Activated CD8-positive, alpha-beta memory T cell treated with anti-CD3 and anti-CD28 coated beads for 24 hours (primary cell): ENCODE measurements at places on chromosomes 1 and 21.

GRCh38 chr1:209168204-209168603 is 415.3 kb upstream of the CAMK1G start:
- no peak for DNase-seq

DNA sequence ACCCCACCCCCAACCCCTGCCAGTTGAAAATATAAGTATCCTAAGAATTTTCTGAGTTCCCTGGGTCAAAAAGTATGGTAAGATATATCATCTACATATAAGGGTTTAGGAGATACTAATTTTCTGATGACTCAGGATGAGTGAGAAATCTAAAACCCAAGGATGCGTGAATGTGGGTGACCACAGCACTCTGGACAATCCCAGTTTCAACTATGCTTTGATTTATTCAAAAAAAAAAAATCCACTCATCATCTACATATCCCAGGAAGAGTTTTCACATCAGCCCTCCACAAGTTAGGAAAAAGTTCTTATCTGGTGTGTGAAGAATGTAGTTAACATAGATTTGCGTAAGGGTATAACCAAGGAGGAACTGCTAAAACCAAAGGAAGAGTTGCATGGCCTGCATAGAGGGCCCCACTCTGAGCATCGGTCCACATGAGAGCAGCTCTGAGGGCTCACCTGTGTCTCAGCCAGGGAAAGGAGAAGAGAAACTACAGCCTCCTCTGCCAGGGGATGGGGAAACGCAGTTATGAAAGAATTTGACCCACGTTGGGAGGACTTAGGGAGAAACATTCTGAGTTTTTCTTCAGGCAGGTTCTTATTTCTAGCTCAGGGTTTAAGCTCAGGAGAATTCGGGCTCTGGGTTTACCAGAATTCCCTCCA is 18.8 kb downstream of the LAMB3 start:
- DNase-seq, result no peak

DNA sequence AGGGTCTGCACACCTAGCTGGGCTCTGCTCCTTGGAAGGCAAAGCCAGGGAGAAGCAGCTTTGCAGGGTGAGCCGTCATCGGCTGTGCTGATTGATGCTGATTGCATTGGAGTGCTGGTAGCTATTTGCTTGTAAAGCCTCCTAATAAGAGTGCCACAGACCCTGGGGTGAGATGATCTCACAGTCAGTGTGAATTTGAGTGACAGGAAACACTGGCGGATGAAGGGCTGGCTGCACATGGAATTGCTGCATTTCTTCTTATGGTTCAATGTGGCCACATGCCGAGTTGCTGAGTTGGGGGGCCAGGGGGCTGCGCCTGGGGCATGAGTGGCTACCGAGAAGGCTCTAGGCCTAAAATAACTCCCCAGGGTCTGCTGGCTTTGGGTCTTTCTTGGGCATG is 138.2 kb upstream of the CACNA1E start:
- DNase-seq, result peak; percentile 33

DNA sequence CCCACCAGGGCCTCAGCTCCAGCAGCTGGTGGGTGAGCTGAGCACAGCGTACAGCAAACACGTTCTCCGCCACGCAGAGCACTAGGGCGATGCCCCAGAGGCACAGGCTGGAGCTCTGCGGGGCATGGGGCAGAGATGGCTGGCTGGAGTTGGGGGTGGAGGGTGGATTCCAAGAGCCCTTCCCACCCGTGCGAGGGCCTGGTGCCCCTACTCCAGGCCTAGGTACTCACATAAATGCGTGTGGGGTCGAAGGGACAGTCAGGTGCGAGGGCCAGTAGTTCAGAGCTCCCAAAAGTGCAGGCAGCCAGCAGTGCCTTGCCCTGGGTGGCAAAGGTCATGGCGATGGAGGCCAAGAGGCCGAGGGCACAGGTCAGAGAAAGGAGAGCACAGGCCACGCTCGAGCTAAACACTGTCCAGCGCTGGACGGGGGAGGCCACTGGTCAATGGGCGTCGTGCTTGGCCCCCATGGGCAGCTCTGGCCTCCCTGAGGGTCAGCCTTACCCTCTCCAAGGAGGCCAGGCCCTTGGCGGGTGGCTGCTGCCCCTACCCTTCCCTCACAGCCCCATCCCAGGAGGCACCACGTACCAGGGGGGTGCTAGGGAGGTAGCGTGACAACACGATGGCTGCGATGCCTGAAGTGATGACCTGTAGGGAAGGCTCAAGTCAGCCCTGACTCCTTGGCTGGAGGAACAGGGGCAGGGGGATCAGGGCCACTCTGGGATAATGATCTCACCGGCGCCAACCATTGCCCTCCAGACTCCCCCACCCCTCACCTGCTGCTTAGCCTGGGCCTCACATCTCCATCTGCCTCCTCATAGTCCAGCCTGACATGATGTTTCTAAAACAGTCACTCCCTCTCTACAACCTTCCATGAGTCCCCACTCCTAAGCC is 5.6 kb downstream of the TMEM54 start:
- no peak for DNase-seq

GRCh38 chr1:205977402-205978014 is 25.7 kb downstream of the RAB7B start:
- peak; percentile 87 for DNase-seq

GRCh38 chr1:63960326-63960725 is 186.5 kb downstream of the ROR1 start:
- no peak for DNase-seq

- no peak for DNase-seq
These were observed 10.7 kb upstream of the PHTF1 start for GRCh38 chr1:113770031-113770430.

DNA sequence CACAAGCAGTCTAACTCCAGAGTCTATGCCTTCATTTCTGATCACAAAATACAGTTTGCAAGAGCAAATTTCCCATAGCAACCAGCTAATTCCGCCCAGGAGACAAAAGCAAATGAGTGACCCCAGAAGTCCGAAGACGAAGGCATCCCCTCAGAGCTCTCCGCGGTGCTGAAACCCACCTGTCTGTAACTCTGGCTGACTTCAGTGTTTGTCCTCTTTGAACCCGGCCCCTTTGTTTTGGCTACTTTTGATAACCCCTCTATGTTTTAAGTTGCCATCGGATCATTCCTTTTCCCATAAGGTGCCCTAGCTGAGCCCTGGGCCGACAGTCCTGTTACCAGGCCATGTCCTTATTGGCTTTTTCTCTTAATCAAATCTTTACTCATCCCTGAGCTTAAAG is 515.8 kb downstream of the PTPRU start:
- DNase-seq, result peak; percentile 11

- no peak for DNase-seq
These were observed 22.8 kb upstream of the STRIP1 start for GRCh38 chr1:110011527-110012041.

DNA sequence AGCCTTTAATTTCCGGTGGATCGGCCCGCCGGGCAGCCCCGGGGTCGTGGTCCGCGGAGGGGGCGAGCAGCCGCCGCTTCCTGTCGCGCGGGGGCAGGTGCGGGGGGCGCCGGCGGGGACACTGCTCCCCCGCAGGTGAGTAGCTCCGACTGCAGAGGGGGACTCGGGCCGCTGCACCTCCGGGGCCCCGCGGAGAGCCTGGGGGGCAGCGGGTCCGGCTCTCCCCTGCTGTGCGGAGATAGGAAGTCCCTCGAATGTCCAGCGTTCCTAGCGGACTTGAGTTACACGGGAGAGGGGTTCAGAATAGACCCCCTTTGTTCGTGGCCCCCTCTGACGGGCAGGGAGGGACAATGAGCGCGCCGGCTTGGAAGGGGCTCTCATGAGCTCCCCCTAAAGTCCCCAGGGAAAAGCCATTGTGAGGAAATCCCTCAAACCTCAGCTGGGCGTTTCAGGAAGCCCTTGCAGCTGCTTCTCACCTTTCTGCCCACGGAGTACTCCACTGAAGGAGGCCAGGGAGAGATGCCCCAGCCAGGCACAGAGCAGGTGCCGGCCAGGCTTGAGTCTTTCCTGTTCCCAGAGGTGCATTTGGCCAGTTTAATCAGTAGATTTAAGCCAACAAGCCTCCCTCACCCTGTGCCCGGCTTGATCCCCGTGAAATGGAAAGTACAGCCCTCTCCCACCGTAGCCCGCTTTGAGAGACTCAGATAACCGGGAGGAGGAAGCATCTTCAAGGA is 925 bp downstream of the PDE9A start:
- peak; percentile 66 for DNase-seq

DNA sequence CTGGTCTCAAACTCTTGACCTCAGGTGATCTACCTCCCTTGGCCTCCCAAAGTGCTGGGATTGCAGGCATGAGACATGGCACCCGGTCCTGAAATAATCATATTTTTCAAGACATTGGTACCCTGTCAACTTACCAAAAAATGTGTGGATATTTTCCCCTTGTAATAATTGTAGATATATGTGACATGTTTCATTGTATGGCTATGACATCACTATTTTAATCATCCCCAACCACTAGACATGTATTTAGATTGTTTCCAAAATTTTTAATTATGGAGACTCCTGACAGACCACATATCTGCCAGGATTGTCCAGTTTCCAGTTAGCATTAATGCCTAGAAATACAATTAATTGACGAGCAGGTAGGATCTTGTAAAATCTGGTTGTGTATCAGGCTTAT is 96.7 kb upstream of the NEGR1 start:
- DNase-seq, result no peak

GRCh38 chr1:32031578-32032274 is 18.1 kb downstream of the KHDRBS1 start:
- DNase-seq, result no peak
